Mammary epithelial cell (primary cell): ENCODE measurements at places on chromosomes 4 and X. TPM values are rescaled to one million over a fixed set of nuclear protein-coding genes. Genes with fewer than 3 reads are reported as not detected.
A peak's percentile ranks its signal among the peaks of the same experiment; 100 is the strongest.

NAT8L gene
- 0.02 TPM for polyA plus RNA-seq

CXorf65 gene
- not detected for polyA plus RNA-seq

DNA sequence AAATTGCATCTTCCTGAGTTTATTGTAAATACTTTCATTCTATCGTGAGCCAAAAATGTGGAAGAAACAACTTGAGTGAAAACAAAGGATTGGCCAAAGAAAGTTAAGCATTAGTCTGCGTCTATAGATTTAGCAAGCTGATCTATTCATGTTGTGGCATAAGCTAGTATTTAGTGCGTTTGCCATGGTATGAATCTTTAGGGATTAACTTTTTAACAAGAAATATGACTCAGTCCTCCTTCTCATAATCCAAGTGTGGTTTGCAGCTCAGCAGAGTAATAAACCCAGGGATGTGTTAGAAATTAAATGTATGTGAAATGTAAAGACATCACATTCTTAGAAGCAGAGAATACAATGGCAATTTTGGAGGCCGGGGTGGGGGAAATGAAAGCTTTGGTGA lies 1110.9 kb downstream of the NLGN4X start:
- DNase-seq, result no peak

DACH2 gene
- polyA plus RNA-seq, result 0.05 TPM

- peak; percentile 38 for DNase-seq
Observed at GRCh38 chr4:10619220-10619619, 65.3 kb downstream of the CLNK start.

SHISA3 gene
- polyA plus RNA-seq, result not detected

DNA sequence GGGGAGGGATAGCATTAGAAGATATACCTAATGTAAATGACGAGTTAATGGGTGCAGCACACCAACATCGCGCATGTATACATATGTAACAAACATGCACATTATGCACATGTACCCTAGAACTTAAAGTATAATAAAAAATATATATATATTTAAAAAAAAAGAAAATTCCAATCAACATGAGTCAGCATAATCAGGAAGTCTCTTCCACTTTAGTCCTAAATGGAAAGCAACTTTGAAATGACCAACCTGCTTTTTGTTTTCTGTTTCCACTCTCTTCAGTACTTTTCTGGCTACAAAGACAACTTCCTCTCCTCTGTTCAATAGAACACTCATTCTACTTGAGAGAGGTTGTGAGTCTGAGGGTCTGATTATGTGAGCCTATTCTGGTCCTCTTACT lies 13.5 kb upstream of the MAGEA8 start:
- DNase-seq, result no peak

ARMCX2 gene
- 6.0 TPM for polyA plus RNA-seq

- DNase-seq, result peak; percentile 0
Observed at GRCh38 chr4:33369446-33369845, 2649.3 kb downstream of the PCDH7 start.

DNAAF6 gene
- not detected for polyA plus RNA-seq
